ENCODE measurements at places on chromosomes 3 and 15. TPM values are rescaled to one million over a fixed set of nuclear protein-coding genes. Genes with fewer than 3 reads are reported as not detected.

DNA sequence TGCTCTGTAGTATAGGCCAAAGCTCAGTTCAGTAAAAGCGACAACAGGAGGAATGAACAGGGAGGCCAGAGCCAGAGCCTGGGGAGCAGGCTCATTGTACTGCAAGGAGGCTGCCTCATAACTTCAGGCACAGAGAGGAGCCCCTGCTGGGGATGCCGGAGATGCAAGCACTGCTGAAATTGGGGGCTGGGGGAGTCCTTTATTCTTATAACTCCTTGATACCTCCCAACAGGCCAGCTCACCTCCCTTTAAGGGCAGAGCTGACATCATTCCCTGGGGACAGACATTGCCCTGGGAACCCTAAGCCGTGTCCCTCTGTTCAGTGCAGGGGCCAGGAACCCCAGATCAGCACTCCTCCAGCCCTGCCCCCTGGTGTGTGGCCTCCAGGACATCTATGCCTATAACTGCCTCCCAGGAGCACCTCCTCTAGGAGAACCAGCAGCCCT is 83.8 kb upstream of the MRPS22 start:
- DNase-seq, result no peak

Gene C3orf20
- total RNA-seq, result not detected

Gene VGLL3
- total RNA-seq, result 213 TPM

GRCh38 chr3:139388821-139389551 is 461 bp downstream of the COPB2 start:
- peak; percentile 41 for DNase-seq

DNA sequence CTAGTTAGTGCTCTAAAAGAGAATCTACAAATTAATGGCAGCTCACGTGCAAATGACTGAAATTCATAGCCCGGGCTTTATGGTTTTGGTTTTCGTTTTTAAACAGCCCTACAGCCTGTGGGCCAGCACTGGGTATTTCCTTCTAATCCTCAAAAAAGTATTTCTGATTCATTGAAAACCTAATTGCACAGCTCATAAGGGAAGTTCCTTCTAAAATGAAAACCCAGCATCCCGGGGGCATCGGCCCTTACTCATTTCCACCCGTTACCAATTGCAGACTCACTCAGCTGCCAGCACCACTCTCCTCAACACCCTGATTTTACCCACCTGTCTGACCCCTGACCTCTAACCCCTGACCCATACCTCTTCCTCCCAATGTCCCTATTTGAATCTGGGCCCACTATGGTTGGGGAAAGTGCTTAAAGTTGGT is 59.5 kb upstream of the ZNF148 start:
- no peak for DNase-seq

Data from GM23248 (cell line).